ENCODE measurements at places on chromosomes 3 and 15.

DNA sequence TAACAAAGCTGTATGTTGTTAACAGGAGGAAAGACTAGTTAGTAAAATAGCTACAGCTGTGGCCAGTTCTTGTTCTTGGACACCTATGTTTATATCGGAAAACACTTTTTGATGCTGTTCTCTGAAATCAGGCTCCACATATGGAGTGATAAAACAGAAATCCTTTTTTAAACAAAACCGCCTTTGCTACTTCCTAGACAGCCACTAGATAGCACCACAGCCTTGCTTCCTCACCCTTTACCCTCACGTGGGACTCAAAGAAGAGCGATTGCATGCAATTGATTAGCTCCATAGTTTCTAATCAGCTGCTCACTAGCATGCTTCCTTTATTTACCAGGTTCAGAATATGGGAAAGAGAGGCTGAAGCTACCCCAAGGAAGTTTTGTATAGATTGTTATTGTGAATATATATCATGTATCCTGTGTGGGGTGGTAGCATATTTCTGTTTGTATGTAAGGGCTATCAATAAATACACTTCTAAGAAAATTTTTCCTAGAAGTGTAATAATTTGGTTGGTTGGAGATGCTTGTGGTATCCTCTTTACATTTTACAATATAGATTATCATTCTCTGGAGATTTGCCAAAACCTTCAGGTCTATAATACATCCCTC lies 4.3 kb upstream of the MTFMT start:
- peak; percentile 77 for DNase-seq

GRCh38 chr15:38539008-38539343 lies 25.6 kb downstream of the RASGRP1 start:
- no peak for DNase-seq

DNA sequence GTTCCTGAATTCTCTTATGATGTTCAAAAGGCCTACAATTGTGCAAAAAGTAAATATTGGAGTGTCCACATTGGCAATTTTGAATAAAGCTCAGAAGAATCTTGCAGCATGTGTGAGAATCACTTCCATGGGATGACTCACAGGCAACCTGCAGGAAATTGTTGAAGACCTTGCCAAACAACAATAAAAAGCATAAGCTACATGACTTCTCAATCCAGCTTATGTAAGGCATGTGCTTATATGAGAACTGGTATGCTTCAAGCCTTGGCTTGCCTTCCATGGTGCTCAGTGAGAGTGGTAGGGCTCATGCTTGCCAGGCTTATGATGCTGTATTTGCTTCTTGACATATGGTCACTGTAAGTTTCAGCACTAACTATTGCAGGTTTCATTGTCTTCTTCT lies 18.4 kb upstream of the BCHE start:
- no peak for DNase-seq

DNA sequence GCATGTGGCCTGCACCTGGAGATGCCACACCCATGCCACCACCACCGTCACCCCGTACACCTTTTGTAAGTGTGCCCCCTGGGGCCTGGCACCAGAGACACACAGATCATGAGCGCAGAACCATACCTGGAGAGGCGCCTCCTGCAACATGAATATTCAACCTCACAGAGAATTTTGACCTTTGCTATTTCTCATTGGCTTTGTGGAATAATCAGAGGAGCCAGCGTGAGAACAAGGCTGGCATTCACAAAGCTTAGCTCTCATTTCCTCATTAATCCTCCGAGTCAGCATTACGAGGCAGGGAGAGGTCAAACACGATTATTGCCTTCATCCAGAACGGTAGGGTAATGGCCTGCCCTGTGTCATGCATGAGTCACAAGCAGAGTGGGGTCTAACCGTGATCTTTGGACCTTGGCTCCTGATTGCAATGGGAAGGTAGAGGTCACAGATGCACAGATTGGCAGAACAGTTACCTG lies 73.0 kb upstream of the POMGNT2 start:
- DNase-seq: no peak

DNA sequence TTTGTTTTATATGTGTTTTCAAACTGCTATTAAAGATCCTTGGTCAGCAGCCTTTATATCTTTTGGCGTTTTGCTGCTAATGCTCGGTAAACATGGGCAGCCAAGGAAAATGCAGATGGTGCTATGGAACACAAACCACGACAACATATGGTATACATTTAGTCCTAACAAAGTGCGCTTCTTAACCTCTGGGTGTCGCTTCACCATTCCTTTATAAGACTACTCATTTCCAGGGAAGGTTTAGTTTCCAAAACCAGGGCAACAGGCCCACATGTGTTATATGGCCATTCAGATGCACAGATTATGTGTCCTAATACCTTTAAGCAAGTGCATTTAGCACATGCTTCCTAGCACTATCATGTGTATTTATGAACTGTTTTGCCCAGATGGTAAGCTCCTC lies 14.7 kb downstream of the SHOX2 start:
- DNase-seq: peak; percentile 51

DNA sequence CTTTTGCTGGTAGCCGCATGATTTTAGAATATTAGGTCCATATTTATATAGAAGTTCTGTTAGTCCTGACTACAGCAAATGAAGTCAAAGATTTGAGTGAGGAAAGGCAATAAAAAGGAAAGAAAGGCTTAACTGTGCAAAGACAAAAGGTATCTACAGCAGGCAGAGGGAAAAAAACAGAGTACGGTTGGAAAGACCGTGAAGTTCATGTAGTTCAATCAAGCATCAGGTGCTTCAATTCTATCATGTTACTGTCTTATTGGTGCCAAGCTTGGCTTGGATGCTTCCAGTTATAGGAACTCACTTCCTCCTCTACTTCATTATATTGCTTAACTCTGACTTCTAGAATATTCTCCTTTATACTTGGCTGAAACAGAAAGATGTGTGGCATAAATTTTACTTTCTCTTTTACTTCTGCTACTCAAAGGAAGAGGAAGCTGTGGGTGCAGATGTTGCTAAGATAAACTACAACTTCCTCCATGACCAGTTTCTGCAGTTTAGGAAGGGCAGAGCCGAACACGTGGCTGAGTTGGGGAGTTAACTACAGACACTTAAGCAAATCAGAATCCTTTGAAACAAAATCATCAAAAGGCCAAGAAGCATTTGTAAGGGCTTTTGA lies 72.6 kb upstream of the ZBED2 start:
- DNase-seq: peak; percentile 96

- no peak for DNase-seq
These were observed 237.1 kb upstream of the GOLGA6L4 start for GRCh38 chr15:83998486-83998885.
